ENCODE measurements at places on chromosomes 1 and 21.

GRCh38 chr1:6612641-6613360 lies 730 bp upstream of the PHF13 start:
- no peak for DNase-seq

DNA sequence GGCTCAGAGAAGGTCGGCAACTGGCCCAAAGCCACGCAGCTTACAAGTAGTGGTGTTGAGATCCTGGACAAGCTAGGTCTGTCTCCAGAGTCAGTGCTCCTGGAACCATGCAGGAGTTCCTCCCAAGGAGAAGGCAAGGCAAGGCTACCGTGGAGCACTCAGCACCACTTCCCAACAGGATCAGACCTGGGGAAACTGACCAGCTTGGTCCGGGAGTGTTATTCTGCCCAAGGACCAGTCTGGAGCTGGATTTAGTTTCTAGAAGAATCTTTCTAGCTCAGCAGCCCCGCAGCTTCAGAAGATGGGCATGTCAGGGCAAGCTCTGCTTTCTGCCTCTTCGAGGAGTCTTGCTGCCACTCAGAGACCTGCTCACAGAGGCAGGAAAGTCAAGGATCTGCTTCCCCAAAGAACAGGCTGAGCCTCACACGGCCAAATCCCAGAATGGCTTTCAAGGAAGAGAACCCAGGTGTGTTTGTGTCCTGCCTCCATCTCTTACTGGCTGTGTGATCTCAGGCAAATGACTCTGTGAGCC lies 302.8 kb downstream of the MATN1 start:
- no peak for DNase-seq

DNA sequence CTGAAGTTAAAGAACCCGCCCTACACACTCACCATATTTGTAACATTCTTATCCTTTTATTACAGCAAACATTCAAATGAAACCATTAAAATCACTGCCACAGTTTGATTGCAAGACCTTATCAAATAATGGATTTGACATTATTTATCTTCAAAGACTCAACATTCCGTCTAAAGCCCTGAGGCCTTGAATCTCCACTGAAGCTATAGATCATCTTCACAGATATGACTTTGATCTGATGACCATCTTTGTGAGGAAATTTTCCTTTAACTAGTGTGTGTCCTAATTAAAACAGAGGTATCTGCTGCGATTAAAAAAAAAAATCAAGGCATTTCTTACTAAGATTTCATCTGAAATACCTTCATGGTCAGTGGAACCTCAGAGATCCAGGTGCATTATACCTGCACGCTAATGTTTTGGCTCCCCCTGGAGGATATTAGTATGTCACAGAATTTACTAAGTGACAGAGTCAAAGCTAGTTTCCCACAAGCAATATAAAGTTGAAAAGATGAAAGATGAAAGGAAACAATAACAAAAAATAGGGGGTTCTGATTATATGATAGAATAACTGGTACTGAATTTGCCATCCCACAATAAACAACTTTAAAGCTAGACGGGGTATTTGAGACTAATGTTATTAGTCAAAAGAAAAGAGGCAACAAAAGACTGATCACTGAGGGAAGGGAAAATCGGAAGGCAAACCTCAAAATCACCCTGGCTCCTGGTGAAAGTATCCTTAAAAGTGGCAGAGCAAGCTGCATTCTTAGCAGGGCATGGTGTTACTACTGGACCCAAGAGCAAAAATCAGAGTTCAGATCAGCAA lies 923.4 kb downstream of the NCAM2 start:
- no peak for DNase-seq

DNA sequence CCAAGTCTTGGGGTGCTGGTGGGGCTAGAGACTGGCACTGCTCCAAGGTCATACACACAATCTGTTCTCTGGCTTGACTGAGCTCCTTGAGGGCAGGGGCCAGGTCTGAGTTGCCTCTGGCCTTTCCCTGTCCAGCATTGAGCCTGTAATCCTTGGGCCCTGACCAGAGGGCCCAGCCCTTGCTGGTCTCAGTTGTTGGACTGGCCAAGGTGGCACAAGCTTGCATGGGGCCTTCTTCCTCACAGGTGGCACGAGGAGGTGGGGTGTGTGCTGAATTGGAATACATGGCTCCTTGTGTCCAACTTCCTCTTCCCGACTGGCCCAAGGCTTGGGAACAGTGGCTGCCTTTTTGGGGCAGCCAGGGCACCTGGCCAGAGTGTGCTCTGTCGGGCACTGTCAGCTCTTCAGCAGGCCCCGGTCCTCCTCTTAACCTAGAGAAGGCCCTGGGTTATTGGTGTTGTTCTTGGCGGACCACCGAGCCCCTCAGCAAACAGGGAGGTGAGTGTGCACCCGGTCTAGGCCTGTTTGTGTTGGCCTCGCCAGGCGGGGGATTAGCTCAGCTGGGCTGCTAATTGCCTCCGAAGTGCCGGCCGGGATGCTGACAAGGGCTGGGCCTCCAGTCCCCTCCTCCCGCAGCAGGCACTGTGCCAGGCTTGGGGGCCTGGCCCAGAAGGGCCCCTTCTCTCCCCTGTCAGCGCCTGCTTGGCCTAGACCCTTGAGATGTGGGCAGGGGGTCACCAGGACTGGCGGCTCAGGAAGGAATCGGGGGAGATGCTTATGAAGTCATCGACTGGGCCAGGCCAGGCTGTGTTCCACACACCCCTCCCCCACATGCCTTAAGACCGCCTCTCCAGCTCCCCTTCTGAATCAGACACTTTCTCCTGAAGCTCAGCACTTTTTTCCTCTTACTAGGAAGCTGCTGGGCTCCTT lies 28.5 kb downstream of the WNT4 start:
- no peak for DNase-seq

GRCh38 chr1:23627069-23627735 lies 64.4 kb upstream of the RPL11 start:
- no peak for DNase-seq

DNA sequence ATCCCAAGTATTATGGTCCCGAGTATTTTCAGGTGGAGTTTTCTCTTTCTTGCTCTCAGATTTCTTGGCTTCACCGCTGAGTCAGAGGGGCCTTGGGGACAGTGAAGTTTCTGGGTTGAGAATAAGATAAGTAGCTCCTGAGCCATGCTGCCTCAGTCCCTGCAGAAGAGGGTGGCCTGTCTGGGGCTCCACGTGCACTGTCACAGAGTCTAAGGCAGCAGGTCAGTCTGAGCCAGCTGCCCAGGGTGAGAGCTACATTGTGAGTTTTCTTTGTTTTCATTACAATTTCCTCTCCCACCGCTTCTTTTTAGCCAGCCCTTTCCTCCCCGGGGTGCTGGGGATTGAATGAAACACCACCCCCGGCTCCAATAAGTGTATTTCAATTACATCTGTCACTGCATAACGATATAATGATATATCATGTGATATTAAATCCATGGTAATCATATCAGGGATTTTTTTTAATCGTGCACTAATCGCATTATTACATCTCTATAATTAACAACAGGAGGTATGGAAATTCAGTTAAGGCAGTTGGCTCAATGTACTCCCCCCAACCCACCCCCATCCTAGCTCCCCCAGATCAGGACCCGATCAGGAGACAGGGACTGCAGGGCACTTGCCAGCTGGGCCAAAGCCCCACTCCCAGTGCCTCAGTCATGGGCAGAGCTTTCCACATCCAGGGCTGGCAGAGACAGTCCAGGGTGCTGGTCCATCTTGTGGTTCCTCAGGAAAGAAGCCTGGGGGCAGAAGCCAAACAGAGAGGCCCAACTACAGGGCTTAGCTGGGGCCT lies 43.7 kb downstream of the DMAP1 start:
- no peak for DNase-seq

- DNase-seq: no peak
Observed at GRCh38 chr1:47238935-47239592, 7.0 kb upstream of the TAL1 start.

DNA sequence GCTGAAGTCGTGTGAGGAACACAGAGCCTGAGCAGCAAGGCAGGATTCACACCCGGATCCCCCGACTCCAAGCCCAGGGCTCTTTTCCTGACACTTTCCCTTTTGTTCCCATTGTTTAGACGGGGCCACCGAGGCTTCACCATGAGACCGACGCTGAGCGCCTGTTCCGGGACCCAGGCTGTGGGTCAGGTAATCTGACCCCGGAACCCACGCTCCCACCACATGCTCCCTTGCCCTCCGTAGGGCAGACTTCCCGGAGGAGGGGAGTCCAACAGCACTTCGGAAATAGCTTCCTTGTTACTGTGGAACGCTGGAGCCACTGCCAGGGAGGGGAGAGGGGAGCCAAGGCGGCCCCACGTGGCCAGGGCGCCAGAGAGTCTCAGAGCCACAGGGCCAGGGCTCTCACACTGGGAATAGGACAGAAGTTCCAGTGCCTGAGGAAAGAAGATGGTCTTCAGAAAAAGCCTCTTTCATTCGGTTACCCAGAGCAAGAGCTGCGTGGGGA lies 18.4 kb downstream of the RUNX3 start:
- DNase-seq: no peak

- no peak for DNase-seq
Observed at GRCh38 chr21:46284077-46284644, 1.2 kb downstream of the MCM3AP start.

- no peak for DNase-seq
Observed at GRCh38 chr1:47178020-47178419, 11.8 kb downstream of the PDZK1IP1 start.

- DNase-seq: no peak
Observed at GRCh38 chr1:69433073-69433472, 134.6 kb upstream of the LRRC7 start.

GRCh38 chr1:206635978-206636345 lies 626 bp downstream of the DYRK3 start:
- no peak for DNase-seq

DNA sequence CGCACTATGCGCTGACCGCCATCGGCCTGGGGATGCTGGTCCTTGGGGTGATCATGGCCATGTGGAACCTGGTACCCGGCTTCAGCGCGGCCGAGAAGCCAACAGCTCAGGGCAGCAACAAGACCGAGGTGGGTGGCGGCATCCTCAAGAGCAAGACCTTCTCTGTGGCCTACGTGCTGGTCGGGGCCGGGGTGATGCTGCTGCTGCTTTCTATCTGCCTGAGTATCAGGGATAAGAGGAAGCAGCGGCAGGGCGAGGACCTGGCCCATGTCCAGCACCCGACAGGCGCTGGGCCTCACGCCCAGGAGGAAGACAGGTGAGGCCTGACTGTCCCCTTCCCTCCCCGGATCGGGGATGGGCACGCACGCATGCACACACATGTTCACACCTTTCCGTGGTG lies 31.9 kb upstream of the FHAD1 start:
- DNase-seq: no peak

DNA sequence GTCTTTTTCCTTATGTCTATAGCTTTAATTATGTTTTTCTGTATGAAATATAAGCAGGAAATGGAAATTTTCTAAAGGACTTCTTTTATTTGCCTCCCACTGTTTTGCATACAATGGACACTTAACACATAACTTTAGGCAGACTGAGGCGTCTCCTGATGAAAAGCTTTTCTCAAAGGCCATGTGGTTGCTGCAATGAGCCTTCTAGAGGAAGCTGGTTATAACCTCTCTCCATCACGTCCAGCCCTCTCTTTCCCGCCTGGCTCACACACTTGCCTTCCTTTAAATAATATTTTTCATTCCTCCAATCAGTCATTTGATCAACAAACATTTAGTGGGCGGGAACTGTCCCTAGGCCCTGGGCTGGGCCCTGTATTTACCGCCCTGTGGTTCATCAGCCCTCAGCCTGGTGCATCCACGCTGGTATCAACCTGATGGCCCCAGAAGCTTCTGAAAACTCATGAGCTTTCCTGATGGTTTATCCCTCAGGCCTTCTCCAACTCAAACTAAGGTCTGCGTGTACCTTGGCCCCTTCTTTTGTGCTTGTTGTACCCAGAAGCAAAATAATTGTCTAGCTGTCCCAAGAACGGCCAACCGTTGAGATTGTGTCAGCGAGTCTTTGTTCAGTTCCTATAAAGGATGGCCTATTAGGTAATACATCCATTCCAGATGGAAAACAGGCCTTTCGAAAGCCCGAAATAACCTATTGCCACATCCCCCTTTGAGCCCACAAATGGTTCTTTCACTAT lies 75.3 kb upstream of the LYST start:
- no peak for DNase-seq

DNA sequence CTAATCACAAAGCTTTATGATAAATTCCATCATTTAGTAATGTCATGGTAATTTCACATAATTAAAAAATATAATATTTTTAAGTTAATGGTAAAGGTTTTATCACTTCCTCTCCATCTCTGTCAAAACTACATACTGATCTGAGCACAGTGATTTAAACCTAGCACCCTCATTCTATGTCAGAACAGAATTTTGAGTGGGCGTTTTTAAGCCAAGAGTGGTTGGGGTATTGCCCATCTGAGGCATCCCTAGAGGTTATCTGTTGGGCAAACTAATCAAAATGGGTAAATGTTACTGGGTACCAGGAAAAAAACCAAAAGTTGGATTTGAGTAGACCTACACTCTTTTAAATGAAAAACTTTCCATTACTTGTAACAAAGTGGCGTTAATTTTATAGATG lies 100.7 kb upstream of the GFI1 start:
- DNase-seq: no peak

DNA sequence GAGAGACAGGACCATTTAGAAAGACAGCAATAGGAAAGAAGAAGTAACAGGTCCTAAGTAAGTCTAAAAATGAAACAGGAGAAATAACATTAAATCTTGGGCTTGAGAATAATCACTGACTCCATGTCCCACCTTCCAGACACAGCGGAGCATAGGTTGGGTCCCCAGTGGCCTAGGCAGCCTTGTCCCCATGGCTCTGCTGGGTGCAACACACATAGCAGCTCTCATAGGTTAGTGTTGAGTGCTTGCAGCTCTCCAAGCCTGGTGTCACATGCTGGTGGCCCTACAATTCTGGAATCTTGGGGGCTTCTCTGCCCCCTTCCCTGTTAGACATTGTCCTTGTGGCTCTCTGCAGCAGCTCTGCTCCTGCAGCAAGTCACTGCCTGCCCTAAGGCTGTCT lies 952.8 kb upstream of the ADGRL2 start:
- no peak for DNase-seq

GRCh38 chr21:30434033-30434631 lies 4.1 kb downstream of the KRTAP13-4 start:
- peak; percentile 2 for DNase-seq

DNA sequence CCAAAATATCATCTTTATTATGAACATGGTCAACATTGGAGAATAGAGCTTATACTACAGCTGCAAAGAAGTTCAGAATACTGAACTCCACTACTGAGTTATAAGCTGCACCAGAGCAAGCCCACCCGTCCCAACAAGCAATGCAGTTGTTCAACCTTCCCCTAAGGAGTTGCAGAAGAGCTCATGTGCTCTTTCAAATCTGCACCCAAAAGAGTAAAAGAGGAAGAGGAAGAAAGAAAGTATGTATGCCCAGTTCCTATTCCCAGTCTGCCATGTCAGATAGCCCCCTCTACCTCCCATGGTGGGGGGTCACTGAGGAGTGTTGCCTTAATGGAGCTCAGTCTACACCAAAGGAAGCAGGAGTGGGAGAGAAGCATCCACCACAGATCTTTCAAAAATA lies 6.9 kb downstream of the C1orf162 start:
- no peak for DNase-seq

DNA sequence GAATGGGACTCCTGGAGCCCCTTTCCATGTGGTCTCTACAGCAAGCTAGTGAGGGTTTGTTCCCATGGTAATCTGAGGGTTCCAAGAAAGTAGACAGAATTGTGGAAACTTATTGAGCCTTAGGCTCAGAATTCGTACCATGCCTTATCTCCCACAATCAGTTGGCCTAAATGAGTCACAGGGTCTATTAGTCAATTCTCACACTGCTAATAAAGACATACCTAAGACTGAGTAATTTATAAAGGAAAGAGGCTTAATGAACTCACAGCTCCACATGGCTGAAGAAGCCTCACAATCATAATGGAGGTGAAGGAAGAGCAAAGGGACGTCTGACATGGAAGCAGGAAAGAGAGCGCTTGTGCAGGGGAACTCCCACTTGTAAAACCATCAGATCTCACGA lies 106.6 kb upstream of the CXADR start:
- no peak for DNase-seq
